Activated CD4-positive, alpha-beta T cell treated with anti-CD3 and anti-CD28 coated beads, Interleukin-10, Interleukin-2, amounts not matched to agents 100 ng/mL and 50 ng/mL, durations not matched to agents 16 hours and 8 hours (primary cell): ENCODE measurements at places on chromosomes 11 and 22.

DNA sequence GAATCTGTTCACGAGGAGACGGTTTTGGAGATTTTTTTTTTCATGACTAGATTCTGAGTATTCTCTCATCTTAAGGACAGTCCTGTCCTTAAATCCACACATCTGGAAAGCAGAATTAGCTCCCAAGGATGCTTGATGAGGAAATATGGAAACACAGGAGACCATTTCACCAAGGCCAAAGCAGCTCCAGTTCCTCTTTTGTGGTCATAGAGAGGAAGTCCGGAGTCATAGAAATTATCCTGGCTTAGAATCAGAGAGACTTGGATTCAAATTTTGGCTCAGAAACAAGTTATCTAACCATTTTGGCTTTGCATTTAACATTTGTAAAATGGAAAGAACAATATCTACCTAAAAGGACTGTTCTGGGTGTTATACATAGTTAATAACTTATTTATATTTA, 7.3 kb upstream of the TEAD1 start:
- no peak for DNase-seq

DNA sequence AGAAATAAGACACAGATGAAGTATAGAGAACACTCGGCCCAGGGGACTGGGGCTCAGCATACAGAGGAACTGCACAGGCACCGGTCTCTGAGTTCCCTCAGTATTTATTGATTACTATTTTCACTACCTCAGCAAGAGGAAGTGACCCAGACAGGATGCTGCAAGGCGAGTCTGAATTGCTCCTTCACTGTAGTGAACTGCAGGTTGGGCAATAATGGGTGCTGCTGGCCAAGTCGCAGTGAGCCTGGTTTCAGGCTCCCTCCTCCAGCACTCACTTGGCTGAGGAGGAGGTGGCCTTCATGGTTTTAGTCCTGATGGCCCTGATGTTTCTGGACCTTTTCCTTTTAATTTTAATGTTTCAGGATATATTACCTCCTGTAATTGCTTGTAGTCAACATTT, 10.4 kb downstream of the OR52K2 start:
- DNase-seq, result peak; percentile 1

- DNase-seq, result peak; percentile 57
Observed at GRCh38 chr22:20979243-20979809, 2.8 kb upstream of the LZTR1 start.

GRCh38 chr11:66852466-66853241, 4.2 kb upstream of the LRFN4 start:
- no peak for DNase-seq

GRCh38 chr11:123431619-123432018, 1.6 kb downstream of the GRAMD1B start:
- peak; percentile 71 for DNase-seq

GRCh38 chr11:60785806-60786361, 751 bp downstream of the MS4A10 start:
- no peak for DNase-seq

- DNase-seq, result no peak
Observed at GRCh38 chr11:6627762-6628241, 8.6 kb upstream of the TPP1 start.

DNA sequence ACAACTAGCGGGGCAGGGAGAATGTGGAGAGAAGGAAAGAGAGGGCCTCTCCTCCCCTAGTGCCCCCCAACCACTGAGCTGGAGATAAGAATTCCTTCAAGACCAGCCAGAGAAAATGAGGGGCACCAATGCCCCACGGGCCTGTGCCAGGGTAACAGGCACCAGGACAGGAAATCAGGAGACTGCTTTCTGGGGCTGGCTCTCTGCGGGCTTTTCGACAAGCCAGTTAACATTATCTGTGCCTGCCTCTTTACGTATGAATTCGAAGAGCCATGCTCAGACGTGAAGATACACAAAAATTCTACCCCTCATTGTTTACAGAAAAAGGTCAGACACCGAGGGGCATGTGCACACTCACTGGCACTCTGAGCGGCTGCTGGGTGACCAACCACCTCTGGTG, 52.1 kb downstream of the MYH9 start:
- DNase-seq, result no peak

- DNase-seq, result no peak
Observed at GRCh38 chr11:15489281-15489680, 374.6 kb downstream of the INSC start.

GRCh38 chr11:133533205-133533604, 904 bp upstream of the OPCML start:
- DNase-seq, result no peak

DNA sequence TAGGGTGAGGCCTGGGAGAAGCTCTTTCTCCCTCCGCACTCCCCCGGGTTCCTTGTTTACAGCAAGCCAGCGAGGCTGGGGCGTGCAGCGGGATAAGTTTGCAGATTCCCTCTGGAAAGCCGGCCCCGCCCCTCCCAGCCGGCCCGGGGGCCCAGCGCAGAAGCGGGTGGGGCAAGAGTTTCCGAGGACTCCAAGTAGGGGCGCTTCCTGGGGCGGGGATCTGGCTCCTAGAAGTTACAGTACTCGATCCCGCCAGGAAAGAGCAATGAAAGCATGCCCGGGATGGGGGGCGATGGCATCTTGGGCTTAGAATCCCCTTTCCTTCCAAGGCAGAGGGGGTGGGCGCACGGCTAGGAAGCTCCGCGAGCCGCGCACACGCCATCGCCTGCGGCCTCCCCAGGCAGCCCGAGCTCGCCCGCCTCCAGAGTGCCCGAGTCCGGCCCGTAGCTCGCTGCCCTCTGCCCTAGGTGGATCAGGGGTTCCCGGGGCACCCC, 385 bp downstream of the TST start:
- no peak for DNase-seq

GRCh38 chr22:42236848-42237247, 33.6 kb downstream of the TCF20 start:
- no peak for DNase-seq

GRCh38 chr11:2307501-2308331, 5.9 kb downstream of the TSPAN32 start:
- no peak for DNase-seq

DNA sequence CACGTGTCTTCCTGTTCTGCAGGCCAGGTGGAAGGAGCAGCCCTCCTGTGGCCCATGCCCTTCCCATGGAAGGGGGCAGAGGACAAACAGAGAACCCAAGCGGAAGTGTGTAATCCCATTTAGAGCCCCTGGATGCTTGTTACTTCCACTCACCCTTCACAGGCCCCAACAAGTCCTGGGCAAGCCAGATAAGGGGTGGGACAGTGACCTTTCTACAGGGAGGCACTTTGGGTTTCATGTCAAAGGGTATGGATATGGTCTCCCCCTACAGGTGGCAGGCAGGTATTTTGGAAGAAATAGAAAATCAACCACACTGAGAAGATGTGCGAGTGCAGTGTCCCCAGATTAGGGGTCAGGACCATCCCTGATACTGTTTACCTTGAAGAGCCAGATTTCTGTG, 11.4 kb downstream of the MPEG1 start:
- DNase-seq, result no peak

GRCh38 chr22:30004694-30005093, 75.6 kb upstream of the HORMAD2 start:
- DNase-seq, result no peak

DNA sequence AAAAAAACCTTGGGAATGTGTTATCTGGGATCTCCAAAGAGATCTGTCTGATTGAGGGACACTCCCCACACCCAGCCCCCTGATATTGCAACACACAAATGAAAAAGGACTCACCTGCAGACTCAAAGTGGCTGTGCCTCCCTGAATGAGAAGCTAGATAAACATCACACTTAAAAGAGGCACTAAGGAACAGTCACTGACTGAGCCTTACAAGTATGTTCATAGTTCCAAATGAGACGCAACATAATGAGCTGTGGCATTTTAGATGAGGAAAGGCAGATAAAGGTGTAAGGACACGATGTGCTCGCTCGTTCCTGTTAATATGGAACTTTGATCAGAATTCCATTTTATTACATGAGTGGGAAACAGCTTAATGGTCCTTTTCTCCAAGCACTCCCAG, 21.0 kb upstream of the CFAP300 start:
- DNase-seq, result no peak

DNA sequence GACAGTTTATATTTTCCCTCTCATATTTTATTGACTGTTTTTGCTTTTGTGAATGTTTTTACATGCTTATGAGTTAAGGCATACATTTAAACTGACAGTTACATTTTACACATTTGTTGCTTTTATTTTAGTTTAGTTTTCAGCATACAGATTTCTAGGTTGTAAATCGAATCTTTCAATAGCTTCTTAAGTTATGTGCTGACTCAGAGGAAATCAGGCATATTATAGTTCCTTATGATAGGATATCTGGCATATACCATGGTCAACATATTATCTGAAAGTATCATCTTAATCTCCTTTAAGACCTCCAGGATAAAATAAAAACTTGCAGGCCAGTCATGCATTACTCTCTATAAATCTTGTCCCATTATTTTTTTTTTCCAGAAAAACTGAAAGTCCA, 916.6 kb downstream of the LRRC4C start:
- DNase-seq, result no peak

- DNase-seq, result no peak
Observed at GRCh38 chr22:49408102-49408836, 419.4 kb downstream of the BRD1 start.

- no peak for DNase-seq
Observed at GRCh38 chr22:28044546-28045173, 125.6 kb upstream of the PITPNB start.

DNA sequence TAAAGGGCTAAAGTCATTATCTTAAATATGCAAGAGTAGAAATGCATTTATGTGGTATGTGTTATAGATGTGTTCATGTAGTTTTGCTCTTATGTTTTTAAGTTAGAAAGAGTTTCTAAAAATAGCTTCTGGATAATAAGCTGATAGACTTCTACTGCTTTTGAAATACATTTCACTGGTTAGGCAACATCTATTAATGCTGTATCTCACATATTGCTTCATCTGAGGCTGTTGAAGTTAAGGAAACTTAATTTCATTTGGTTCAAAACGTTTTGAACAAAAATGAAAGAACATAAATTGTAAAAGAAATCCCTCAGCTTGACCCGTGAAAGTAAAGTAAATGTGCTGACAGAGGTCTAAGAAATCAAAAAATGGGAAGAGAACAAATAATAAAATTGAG, 164.0 kb upstream of the CTSC start:
- DNase-seq, result no peak

DNA sequence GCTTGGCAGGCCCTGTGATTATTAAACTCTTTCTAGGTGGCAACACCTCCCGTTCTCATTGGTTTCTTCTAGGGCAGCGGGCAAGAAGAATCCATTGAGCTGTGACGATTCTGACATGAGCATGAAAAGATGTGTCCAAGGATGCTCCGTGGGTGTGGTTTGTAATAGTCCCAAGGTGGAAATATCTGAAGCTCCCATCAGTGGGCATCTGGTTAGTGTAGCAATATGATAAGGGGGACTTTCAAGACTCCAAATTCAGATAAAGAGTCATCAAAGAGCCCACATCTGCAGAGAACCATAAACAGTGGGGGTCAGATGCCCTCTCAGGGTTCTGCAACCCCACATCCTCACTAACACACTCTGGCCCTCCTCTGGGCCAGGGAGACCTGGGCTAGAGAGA, 42.6 kb downstream of the TST start:
- no peak for DNase-seq

GRCh38 chr22:31652911-31653684, 8.9 kb downstream of the PISD start:
- DNase-seq, result no peak

DNA sequence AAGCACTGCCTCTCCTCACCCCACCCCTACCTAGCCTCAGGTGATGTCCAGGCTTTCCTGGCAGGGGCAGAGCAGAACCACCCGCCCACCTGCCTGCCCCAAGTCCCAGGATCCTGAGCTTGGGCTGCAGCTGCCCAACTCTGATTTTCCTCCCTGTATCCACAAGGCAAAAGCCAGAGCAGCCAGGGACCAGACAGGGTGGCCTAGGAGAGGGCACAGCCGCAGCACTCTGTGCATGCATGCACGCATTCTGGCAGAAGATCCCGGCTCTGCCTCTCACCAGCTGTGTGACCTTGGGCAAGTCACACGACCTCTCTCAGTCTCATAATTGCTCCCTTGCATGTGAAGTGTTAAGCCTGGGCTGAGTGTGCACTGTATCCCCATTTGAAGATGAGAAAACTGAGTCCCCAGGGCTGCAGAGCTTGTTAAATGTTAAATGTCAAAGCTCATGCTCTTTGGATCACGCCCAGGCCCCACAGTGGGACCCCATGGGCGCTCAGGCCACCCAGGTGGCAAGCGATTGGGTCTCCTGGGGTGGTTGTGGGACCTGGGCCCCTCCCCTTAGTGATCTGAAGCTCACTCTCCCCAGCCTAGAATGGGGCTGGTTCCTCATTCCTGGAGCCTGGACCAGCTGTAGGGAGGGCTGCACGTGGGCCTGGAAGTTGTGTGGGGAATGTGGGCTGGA, 2.8 kb upstream of the CARNS1 start:
- no peak for DNase-seq

- DNase-seq, result no peak
Observed at GRCh38 chr11:112185883-112186282, 10.6 kb downstream of the BCO2 start.

DNA sequence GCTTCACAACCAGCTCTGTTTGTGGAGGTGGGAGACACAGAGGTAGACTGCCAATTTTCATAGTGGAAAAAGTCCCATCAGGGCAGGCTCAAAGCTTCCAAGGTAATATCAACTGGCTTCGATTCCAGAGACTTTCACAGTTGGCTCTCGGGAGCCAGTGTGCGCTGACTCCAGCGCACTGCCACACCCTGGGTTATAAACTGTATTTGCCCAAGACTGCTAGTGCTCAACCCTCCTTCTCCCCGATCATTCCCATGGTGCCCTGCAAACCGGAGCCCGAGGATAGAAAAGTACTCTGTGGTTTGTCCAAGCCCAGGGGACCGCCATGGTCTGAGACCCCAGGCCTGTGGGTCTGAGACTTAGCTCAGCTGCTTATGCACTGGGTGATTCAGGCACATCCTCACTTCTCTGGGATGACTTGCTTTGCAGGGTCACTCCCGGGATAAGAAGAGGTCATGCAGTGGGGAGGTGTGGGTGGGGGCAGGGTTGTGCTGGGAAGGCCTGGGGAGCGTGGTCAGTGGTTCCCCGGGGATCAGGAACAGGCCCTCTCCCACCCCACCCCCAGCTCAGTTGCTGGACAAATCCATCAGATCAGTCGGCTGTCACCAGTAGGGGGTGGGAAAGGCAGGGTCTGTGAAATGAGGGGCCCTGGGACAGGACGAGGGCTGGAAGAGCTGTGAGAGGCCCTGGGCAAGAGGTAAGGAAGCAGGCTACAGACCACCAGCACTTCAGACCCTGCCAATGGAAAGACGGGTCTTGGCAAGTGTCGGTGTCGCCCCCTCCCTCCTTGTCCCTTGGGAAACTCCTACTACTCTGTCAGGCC, 26.7 kb upstream of the PICK1 start:
- no peak for DNase-seq

GRCh38 chr22:27452922-27453321, 348.6 kb downstream of the MN1 start:
- DNase-seq, result no peak
